ENCODE measurements at places on chromosomes 1 and 21. TPM values are rescaled to one million over a fixed set of nuclear protein-coding genes. Genes with fewer than 3 reads are reported as not detected.

Gene GCSAML
- total RNA-seq, result 2.7 TPM

DNA sequence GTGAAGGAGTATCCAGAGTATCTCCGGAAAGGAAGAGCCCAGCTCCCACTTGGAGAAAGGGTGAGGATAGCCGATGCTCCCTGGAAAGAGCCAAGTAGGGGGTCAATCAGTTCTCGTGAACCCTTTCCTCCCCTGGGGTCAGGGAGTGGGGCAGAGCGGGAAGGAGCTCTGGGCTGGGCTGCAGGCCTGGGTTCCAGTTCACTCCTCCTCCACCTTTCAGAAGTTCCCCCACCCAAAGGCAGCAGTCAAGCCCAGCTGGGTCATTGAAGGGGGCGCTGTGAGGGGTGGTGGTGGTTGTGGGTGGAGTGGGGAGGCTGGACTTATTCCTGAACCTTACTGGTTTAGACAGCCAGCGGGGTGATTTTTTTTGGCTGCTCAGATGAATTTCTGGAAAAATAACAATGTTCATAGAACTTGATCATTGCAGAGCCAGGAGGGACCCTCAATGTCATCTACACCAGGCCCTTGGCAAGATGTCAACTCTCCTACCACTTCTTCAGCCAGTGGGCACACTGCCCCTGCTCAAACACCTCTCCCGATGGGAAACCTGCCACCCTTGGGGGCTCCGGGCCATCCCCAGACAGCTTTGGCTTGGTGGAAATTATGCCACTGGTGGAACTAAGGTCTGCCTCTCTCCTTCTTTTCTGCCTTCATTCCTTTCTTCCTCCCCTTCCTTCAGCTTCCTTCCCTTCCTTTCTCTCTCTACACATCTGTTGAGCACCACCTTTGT lies 235.8 kb downstream of the TRABD2B start:
- no peak for DNase-seq

- DNase-seq, result no peak
These were observed 231.2 kb upstream of the USP24 start for GRCh38 chr1:55446351-55446750.

DNA sequence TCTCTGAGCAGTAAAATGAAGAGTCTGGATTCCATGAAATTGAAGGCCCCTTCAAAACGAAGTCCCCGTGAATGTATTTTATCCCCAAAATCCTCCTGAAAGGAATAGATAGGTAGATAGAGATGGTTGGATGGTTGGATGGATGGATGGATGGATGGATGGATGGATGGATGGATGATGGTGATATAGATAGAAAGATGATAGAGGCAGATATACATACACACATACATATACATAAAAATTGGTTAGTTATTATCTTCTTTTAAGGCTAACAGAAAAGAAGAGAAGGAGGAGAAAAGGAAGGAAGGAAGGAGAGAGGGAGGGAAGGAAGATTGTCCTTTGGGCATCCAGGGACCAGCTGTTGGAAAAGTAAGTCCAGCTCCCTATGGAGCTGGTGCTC lies 63.1 kb downstream of the SYF2 start:
- no peak for DNase-seq

- no peak for DNase-seq
These were observed 74.4 kb downstream of the DUSP10 start for GRCh38 chr1:221667504-221667903.

DNA sequence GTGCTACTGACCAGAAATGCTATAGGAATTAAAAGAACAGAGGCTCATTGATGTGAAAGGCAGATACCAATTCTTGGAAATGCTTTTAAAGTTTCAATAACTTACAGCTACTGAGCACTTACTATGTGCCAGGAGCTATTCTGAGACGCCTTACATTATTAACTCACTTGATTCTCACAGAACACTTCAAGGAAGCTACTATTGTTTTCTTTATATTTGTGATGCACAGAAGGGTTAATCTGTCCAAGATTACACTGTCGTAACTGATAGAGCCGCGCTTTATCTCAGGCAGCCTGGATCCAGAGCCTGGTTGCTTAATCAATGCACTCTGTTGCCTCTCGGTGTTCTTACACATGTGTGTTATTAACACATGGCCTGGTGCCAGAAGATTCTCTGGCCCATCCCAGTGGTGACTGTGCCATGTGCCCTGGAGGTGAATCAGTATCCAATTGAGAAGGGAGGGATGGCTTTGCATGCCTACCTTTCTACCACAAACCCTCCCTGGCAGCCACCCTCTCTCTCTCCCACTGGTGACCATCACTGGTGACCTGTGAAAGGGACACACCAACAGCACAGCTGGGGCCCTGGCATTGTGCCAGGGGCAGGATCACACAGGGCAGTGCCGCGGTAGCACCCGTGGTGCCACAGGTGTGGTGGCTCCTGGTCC lies 8.8 kb downstream of the FMO1 start:
- no peak for DNase-seq

GRCh38 chr1:212413902-212414327 lies 771 bp downstream of the PACC1 start:
- DNase-seq, result no peak

GRCh38 chr1:117697220-117697781 lies 91.5 kb downstream of the TENT5C start:
- DNase-seq, result no peak

DNA sequence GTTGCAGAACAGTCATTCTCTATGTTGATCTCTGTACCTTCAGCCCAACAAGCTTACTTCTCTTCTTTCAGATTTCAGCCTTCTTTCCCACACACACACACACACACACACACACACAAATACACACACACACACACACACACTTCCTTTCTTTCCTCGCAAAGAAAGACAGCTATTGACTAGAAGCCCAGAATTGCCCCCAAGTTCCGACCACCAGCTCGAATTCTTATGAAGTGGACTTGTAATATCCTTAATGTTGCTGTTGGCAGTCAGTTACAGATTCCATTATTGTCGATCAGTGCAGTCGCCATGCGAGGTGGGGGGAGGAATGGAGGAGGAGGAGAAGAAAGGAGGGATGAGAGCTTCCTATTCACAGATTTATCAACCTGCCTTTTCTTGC lies 125.5 kb downstream of the CLEC20A start:
- no peak for DNase-seq

DNA sequence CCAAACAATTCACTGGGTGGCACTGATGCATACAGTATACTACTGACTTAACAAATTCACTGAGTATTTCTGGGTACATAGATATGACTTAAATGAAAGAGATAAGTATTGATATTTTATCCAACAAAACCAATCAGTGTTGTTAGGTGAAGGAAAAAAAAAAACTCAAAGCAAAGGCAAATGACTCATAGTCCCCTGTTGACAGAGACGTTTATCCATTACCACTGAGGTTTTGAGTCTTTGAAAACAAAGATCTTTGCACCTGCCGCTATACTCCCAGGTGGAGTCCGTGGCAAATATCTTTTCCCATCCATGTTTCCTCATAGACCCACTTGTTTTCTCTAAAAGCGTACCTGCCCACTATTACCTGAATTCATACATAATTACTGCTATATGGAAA lies 18.4 kb downstream of the DYNLT5 start:
- DNase-seq, result no peak

DNA sequence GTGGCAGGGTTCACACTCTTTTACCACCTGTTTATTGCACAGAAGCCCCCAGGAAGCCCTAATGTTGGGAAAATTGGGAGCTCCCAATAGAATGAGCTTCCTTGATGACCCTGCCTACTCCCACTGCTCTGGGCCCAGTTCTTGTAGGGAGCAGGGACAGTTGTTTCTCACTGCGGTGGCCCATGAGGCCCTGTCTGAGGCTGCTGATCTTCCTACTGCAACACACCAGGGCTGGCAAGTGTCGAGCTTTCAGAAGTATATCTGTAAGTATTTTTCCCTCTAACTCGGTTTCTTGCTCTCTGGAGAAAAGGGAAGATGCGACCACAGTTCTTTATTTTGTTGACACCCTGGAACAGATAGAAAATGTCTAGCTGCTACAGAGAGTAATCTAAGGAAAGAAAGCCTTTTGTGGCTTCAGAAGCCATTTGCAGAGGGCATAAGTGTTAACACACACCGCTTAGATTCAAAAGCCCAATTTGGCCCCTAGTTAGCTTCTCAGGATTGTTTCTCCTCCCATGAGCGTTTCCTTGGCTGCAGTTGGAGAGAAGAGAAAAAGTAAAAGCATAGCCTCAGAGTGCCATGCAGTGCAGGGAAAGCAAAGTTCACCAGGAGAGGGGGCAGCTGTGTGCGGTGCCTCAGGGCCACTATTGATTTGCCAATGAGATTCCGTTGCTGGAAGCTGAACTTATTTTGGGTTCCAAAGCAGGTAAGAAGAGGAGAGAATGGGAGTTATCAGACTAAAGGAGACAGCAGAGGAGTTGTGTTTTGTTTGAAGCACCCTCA lies 102.6 kb downstream of the SELENOF start:
- no peak for DNase-seq

GRCh38 chr1:224052772-224053171 lies 61.1 kb upstream of the FBXO28 start:
- DNase-seq, result no peak

- peak; percentile 68 for DNase-seq
These were observed 2.2 kb downstream of the CACNA1E start for GRCh38 chr1:181485287-181486097.

DNA sequence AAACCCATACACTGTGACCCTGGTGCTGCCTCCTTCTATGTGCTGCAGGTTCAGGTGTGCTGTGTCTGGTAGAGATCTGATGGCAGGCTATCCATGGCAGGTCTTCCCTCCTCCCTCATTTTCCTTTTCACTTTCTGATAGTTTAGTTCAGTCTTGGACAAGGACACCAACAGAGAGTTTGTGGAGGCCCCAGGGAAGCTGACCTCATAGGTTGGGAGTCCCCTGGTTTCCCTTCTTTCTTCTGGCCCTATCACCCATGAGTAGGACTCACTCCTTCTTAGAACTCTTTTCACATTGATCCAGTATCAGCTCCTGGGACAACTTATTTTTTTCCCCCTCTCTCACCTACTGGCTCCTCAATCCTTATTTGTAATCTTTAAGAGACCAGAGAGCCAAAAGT lies 8.3 kb downstream of the GRHL3 start:
- DNase-seq, result no peak

DNA sequence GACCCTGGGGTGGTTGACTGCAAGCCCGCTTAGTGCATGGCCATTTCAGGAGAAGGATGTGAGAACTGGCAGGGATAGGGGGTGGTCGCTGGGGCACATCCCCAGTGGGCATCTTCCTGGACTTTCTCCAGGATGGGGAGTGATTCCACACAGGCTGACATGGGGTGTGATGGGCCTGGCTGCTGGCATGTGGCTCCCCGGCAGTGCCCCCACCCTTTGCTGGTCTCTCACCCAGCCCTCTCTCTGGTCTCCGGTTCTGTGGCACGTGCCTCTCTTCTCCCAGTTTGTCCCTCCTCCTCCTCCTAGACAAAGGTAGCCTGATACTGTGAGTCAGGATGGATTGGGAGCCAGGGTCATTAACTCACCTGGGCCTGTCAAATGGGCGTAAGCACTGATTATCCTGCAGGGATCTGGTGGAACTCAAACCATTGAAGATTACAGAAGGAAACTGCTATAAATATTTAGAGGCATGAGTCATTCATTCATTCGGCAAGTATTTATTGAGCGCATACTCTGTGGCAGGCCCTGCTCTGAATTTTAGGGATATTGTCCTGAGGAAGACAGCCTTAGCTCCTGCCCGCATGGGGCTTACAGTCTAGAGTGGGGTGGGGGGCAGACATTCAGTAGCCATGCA lies 23.6 kb upstream of the EPS8L3 start:
- DNase-seq, result peak; percentile 40

Gene C1orf210
- total RNA-seq, result 18.9 TPM

GRCh38 chr1:75099581-75099980 lies 34.6 kb upstream of the LHX8 start:
- DNase-seq, result no peak

- no peak for DNase-seq
These were observed 126.9 kb downstream of the MATN1 start for GRCh38 chr1:30596470-30596869.

DNA sequence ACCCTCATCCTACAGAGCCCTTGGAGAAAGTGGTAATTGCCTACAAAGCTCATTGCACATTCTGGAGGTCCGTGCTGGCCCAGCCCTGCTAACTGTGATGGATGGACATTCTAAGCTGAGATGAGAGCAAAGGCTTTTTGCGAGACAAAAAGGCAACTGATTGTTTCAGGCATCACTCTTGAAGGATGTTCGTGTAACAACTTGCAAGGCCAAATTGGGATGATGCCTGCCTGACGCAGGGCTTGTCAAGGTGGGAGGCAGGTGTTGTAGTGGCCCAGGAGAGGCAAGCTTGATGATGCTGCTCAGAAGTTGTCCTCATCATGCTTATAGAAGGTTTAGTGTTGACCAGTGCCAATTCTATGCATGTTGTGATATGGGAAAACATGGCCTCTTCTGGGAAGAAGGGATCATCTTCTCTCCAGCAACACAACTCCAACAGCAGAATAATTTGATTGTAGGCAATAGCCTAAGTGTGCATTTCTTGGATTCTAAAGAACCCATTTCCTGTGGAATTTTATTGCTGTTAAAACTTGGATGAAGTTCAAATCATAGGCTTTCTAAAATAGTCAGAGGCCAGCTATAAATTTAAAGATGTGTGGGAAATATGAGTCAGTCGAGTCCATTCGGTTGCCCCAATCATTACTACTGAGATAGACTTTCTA lies 102.5 kb upstream of the COA6 start:
- DNase-seq, result no peak

- no peak for DNase-seq
These were observed 15.2 kb upstream of the SLC25A34 start for GRCh38 chr1:15720861-15721260.

- DNase-seq, result no peak
These were observed 155.9 kb upstream of the COA6 start for GRCh38 chr1:234217316-234217840.

- DNase-seq, result no peak
These were observed 101.7 kb downstream of the HUNK start for GRCh38 chr21:31974454-31974985.
